Karpas-422 (cell line): ENCODE measurements at places on chromosomes 2 and 18. TPM values are rescaled to one million over a fixed set of nuclear protein-coding genes. Genes with fewer than 3 reads are reported as not detected.
A peak's percentile ranks its signal among the peaks of the same experiment; 100 is the strongest.

The IL36B gene
- not detected in 2 replicates for total RNA-seq

The GTF2A1L gene
- not detected in 2 replicates for total RNA-seq

GRCh38 chr18:76643996-76644395, 149.0 kb upstream of the ZNF516 start:
- H3K27me3 ChIP-seq = no peaks in the 10 kb centered on the region
- no peaks in the 10 kb centered on the region for H3K4me1 ChIP-seq
- H3K27ac ChIP-seq = no peak overlapping the region
- H3K4me3 ChIP-seq = no peak overlapping the region

DNA sequence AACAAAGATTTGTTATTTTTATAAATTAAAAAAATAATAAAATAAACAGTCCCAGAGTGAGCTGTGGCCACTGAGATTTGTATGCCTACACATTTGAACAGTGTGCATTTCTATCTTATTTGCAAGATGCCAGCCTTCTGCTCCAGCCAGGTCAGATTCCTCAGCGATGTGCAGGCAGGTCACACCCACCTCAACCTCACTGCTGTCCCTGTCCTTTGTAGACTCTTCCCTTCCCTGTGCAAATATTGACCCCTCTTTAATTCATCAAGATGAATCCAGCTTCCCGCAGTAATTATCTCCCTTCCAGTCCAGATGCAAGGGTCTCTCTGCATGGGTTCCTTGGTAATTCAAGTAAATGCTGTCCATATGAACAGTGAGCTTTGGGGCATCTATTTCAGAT, 256.2 kb downstream of the PIEZO2 start:
- no peak overlapping the region for H3K27ac ChIP-seq
- no peaks in the 10 kb centered on the region for H3K36me3 ChIP-seq
- H3K4me3 ChIP-seq = no peak overlapping the region
- H3K27me3 ChIP-seq = 0 out of 2 replicates have a peak, but pooled peaks cover 3% of the 10 kb centered on the region

DNA sequence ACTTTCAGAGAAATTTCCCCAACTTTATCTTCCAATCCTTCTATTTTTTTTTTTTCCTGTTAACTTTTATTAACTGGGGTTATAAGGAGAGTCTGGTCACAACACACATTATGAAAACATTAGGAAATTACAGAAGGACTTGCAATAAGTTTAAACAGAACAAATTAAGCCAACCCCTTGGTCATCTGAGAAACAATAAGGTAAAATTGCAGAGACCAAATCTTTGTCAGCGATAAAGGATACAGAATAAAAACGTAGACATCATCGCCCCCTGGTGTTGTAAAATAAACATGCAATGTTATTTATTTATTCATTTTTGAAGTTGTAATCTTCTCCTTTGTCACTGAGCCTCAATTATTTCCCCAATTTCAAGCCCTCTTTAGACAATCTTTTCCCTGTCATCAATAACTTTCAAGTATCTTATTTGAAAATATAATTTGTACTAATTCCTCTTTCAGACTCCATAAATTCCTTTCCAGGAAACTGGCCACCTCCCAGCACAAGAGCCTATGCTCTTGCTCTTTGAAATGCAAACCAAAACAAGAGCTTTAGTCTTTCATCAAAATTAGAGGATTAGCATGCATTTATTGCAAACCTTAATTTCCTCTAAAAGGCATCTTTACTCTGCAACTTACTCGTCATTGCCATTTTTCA, 19.5 kb downstream of the G6PC2 start:
- no peaks in the 10 kb centered on the region for H3K27me3 ChIP-seq
- H3K27ac ChIP-seq = no peak overlapping the region
- peak; percentile 77 for DNase-seq
- no peaks in the 10 kb centered on the region for H3K4me1 ChIP-seq
